ENCODE measurements at places on chromosomes 16 and 17.
A peak's percentile ranks its signal among the peaks of the same experiment; 100 is the strongest.

GRCh38 chr17:2809337-2809736 is 13.1 kb downstream of the RAP1GAP2 start:
- no peak for DNase-seq

DNA sequence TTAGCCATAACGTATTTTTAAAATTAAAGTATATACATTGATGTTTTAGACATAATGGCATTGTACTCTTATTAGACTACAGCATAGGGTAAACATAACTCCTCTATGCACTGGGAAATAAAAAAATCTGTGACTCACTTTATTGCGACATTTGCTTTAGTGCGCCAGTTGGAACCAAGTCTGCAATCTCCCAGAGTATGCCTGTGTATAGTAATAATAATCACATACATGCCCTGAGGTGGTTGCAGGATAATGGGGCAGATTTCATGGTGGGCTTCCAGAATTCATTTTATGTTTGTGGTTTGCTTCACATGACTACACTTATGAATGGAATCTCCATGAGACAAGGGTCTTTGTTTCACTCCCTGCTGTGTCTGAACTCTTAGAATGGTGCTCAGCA is 66.9 kb upstream of the N4BP1 start:
- no peak for DNase-seq

DNA sequence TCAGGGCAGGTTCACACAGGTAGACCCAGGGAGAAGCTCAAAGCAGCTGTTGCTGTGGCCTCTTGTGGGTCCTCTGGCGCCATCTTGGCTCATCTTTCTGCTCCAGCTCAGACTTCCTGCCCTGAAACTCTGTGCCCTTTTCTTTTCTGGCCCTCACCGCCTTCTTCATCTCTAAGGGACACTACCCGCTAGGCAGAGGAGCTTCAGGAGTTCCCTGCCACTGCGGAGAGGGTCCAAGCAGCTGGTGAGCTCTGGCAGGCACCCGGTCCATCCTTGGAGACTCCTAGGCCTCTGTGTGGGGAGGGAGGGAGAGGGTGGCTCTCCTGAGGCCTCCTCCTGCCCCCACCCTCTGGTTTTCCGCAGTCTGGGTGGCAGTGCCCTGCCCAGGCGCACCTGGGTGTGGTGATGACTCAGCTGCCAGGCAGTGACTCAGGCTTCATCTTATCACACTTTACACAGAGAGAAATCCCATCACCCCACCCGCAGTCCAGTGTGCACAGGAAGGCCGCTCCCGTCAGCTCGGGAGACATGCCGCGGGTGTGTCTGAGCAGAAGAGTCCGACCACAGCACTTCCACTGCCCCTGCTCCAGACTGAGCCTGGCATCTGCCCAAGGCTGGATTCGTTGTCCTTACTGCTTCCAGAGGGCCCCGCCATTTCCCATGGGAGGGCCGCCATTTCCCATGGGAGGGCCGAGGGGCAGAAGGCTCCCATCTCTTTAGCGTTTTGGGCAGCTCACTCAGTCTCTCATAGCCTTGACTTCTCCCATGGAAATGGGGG is 7.3 kb downstream of the NT5C start:
- peak; percentile 94 for DNase-seq

DNA sequence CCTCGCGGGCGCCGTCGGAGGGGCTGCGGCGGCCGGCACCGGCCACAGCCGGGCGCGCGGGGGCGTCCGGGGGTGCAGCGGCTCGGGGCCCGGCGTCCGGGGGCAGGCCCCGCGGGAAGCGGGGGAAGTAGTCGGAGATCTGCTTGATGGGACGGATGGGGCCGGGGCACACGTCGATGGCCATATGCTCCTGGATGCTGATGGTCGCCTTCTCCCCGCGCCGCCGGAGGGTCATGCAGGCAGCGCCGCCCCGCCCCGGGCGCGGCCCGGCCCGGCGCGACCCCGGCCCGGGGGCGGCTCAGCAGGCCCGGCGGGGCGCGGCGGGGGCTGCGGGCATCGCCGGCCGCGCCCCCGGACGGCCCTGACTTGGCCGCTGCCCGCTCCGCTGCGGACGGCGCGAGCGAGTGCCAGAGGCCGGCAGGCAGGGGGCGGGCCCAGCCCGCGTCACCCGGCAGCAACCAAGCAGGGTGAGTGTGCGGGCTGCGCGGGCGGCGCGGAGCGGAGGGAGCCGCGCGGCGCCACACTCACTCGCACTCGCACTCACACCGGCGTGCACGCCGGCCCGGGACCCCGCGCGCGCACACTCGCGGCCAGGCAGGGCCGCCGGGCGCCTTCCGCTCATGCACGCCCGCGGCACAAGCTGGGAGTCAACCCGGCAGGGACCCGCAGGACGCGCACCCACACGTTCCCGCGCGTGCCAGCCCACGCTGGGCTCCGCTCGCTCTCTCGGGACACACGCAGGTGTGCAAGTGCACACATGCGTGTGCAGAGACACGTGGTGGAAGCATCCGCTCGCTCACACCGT is at the start of gene DOC2B:
Gene DOC2B, minus strand, starts transcription at position 406 of the 805 bp plus-strand sequence. Its CDS starts 171 bp downstream, at position 235.
- DNase-seq = no peak

- no peak for DNase-seq
Measured at GRCh38 chr16:78876671-78877070, 723.9 kb downstream of the MAF start.

GRCh38 chr17:82339634-82340580 is 6.3 kb upstream of the SECTM1 start:
- no peak for DNase-seq

DNA sequence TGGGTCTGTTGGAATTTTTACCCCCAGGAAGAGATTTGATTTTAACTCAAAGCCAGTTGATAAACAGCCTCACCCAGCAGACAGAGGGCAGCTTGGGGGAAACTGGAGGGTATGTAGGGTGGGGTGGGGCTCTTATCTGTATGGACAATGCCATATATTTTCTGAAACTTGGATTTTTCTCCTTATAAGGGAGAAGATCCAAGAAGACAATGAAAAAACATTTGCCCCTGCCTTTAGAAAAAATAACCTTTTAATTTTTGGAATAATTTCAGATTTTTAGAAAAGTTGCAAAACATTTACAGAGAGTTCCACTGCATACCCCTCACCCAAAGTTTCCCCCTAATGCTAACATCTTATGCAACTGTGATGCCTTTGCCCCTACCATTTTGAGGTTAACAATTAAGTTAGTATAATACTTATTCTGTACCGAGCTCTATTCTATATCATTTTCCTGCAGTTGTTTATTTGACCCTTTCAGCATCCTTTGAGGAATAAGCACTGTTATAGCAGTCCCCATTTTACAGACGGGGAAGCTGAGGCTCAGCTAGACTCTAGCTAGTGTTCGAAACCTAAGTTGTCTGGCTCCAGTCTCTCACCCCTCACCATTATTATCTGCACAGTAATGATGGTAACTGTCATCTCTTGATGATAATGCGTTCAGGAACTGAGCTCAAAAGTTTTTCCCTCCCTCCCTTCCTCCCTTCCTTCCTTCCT is 66.4 kb downstream of the PRKCB start:
- DNase-seq = no peak

DNA sequence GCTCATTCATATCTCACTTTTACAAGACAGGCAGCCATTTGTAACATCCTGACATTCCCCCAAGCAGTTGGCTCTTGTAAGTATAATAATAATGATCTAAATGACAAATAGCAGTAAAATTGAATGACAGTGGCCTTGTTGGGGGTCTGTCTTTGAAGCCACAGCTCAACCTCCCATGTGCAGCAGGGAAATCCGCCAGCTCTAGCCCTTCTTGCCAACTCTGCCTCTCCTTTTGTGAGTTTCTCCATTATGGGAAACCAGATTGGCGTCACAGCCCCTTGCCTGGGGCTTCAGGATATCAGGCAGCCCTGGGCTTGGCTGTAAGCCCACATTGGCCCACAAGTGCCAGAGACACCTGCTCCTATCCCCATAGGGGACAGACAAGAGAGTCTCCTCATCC is 70.4 kb upstream of the CACNG5 start:
- no peak for DNase-seq

Measured in erythroblast (primary cell).